SW 1271 (cell line): ENCODE measurements at places on chromosomes 11 and 22.

DNA sequence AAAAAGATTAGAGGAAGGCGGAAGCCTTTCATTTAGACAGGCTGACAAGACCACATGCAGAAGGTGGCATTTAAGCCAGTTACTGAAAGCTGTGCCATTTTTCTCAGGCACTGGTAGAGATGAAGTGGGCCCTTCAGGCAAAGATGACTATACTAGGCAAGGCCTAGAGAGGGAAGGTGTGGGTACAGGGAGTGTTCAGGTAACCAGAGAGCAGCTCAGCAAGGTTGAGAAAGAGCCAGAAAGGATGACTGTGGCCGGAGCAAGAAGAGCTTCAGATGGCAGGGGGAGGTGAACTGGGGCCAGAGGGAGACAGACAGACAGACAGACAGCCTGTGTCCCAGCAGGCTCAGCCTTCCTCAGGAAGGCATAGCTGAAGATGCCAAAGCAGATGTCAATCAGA, 88.1 kb upstream of the NARS2 start:
- DNase-seq, result no peak

DNA sequence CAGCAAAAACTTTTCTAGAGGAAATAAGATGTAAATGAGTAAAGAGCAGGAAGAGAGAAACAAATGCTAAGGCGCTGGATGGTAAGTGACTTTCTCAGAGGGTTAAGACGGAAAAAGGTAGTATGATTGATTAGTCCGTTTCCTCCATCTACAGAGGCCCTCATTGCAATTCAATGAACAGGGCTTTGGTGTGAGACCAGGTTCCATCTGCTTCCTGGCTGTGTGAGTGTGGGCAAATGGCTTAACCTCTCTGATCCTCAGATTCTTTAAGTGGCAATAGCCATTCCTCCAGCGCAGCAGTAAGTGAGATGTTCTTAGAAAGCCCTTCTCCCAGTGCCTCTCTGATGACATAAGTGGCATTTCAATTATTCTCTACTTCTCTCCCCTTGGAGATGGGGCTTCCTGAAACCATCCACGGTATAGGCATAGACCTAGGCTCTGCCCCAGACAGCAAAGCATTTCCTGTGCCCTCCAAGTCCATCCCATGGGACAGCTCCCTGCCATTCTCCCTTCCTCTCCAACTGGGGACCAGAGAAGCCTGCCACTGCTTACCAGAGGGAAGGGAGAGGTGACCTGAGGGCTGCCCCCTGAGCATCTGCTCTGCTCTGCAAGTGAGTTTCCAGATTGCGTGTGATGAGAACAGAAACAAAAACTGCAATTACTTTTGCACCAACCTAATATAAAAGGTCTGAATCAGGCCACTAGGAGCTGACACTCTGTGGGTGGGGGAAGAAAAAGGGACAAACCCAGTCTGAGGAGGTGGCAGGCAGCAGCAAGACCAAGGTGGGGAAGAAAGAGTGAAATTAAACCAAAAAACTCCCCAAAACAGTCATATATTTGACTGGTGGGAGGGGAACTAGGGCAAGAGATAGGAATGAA, 12.7 kb upstream of the CD44 start:
- DNase-seq, result no peak

DNA sequence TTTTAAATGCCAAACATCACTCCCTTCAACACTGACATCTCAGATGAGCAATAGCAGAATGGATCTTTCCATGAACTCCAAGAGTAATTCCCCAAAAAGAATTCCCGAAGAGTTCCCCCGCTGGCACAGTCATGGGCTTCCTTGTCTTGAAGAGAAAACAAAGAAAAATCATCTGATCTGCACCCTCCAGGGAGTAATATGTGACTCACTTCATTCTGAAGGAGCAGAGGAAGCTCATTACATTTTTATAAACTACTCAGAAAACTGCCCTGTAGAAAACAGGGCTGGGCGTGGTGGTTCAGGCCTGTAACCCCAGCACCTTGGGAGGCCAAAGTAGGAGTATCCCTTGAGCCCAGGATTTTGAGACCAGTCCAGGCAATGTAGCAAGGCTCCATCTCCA, 35.7 kb downstream of the CELSR1 start:
- no peak for DNase-seq

DNA sequence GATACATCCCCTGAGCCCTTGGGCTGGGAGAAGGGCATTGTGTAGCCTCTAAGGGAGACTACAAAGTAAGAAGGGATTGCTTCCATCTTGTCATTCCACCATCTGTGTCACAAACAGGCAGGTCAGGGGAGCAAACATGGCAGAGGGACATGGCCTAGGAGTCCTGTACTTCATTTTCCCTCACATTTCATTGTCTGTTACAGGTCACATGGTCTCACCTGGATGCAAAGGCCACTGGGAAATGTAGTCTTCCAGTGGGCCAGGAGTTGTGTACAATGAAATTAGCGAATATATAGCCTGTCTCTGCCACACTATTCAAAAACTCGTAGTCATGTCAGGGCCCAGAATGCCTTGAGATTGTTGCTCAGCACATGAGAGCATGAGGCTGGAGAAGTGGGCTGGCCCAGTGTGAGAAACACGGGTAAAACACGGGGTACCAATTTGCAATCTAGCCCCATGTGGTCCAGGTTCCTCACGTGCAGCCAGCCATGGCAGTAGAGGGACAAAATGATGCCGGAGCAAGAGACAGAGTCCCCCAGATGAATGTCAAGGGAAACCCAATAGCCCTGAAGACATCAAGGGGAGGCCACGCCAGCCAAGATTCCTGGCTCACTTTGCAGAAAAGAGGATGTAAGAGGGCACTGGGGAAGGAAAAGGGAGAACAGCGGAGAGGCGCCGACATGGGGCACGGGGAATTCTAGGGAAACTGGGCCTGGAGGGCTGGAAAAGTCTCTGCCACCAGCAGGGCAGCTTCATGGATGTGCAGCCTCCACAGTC, 47.7 kb upstream of the EMID1 start:
- no peak for DNase-seq

GRCh38 chr11:37322333-37323194, 724.5 kb upstream of the RAG2 start:
- DNase-seq, result no peak

- no peak for DNase-seq
These were observed 3.6 kb upstream of the MAPK8IP1 start for GRCh38 chr11:45881708-45882368.

DNA sequence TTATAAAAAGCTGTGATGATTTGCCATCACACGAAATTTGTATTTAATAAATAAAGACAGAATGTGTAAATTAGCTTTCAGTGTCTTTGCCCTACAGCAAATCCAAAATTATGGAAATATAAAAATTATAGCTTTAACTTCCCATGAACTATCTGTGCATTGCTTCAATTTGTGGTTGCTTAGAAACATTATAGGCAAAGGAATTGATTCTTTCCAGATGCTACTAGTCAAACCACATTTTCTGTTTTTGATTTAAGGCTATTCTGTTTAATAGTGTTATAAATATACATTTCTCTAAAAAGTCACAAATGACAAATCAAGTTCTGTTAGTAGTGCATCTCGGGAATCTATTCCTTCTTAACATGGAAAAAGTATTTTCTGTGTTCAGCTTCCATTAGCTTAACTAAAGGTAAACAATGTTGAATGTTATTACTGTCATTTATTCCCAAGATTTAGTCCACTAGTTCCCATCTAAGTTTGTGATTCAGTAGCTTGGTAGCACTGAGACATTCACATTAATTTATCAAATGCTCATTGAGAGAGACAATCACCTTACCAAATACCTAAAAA, 1086.3 kb upstream of the CCDC90B start:
- DNase-seq, result no peak

- DNase-seq, result no peak
These were observed 288.8 kb downstream of the SWAP70 start for GRCh38 chr11:9952511-9953196.

- no peak for DNase-seq
These were observed 19.5 kb downstream of the CTSC start for GRCh38 chr11:88318017-88318416.

DNA sequence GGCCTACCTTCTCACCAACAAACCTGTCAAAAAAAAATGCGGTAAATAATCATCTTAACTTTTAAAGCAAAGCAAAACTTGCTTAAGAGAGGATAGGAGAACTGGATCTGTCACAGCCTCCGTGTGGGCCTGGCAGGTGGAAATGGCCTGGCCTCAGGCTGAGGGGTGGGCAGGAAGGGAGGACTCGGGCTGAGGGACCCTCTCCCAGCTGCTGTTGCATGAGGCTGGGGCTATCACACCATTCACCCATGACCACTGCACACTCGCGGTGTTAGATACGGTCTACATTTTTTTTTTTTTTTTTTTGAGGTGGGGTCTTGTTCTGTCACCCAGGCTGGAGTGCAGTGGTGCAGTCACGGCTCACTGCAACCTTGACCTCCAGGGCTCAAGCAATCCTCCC, 24.5 kb downstream of the ARHGAP1 start:
- DNase-seq, result no peak

DNA sequence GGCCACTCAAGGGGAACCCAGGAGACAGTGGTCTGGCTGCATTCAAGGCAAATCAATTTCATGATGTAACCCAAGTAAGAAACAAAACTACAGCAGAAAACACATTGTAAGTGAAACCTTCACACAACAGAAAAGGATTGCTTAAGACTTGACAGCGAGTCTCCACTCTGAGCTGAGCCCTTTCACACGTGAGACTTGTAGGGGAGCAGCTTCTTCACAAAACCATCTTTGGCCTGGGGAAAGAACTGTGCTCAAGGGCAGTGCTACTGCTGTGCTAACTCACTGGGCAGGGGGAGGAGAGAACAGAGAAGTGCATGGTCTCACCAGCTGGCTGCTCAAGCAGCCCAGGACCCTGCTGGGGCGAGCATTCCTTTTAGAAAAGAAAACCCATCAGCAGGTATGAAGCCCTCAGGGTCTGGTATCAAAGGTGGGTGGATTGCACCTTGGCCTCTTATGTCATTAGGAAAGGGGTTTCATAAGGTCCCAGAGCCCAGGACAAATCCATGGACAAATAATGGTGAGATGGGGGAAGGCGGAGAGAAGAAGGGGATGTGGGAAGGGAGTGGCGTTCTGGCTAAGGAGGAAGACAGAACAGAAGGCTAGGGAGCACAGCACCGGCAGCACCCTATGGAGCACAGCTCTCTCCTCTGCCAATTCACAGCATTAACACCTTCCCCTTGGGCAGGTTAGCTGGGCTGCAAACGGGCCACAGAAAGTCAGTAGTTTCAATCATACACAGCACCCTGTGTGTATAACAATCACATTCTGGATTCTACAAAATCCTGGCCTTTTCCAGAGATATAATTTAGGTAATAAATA, 20.6 kb upstream of the RAPSN start:
- no peak for DNase-seq

DNA sequence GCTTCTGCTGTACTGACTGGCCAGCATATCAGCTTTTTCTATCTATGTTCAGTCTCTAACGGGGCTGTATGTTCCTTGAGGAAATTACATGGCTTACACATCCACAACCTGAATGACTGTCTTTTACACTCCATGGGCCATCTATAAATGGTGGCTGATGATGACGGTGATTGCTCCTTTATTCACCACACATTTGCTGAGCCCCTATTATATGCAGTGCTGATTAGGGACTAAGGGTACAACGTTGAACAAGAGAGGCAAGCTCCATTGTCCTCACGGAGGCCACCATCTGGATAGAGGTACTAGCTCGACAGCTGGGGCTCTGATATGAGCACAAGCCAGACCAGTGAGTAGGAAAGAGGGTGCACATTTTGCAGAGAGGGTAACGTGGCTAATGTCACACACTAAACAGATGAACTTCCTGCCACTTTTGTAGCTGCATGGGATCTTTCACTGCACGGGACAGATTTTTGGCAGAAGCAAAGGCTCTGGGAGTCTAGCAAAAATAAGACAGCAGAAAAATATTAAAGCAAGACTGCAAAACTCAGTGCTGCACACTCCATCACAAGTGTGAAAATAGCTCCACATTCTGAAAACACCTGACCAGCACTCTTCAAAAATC, 30.6 kb downstream of the DRD2 start:
- no peak for DNase-seq

DNA sequence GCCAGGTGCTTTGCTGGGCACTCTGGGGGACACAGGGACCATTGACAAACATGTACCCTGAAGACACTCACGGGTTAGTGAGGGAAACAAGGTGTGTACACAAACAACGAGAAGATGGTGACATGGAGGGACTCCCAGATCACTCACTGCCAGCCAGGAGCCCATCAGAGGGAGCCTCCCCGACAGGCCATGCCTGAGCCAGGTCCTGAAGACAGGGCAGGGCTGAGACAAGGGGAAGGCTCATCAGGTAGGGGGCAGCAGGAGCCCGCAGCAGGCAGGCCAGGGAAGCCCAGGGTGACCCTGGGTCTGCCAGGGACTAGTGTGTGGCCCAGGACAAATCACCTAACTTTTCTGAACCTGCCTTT, 127.9 kb downstream of the BUD13 start:
- no peak for DNase-seq

DNA sequence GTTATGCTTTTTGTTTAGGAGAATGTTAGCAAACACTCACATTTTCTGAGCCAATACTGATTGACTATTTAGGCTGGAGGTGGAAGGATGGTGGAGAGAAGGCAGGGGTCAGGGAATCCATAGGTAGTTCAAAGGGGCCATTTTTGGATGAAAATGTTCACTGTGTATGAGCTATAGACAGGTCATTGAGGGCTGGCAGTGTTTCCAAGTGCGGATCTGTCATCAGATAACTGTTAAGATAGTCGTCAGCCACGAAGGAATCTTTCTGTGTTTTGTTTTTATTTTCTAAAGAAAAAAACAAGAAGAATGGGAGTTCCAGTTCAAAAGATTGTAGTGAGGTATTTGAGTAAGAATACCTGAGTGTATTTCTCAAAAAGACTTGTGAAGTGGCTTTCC, 3.1 kb downstream of the KCNJ5 start:
- no peak for DNase-seq

GRCh38 chr11:63858628-63859550, 20.0 kb downstream of the MARK2 start:
- DNase-seq, result no peak

DNA sequence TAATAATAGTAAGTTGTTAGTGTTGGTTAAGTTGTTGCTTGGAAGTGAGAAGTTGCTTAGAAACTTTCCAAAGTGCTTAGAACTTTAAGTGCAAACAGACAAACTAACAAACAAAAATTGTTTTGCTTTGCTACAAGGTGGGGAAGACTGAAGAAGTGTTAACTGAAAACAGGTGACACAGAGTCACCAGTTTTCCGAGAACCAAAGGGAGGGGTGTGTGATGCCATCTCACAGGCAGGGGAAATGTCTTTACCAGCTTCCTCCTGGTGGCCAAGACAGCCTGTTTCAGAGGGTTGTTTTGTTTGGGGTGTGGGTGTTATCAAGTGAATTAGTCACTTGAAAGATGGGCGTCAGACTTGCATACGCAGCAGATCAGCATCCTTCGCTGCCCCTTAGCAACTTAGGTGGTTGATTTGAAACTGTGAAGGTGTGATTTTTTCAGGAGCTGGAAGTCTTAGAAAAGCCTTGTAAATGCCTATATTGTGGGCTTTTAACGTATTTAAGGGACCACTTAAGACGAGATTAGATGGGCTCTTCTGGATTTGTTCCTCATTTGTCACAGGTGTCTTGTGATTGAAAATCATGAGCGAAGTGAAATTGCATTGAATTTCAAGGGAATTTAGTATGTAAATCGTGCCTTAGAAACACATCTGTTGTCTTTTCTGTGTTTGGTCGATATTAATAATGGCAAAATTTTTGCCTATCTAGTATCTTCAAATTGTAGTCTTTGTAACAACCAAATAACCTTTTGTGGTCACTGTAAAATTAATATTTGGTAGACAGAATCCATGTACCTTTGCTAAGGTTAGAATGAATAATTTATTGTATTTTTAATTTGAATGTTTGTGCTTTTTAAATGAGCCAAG, 2.7 kb downstream of the NEAT1 start:
- DNase-seq, result peak; percentile 45

GRCh38 chr11:99682171-99682570, 661.4 kb downstream of the CNTN5 start:
- DNase-seq, result no peak
